ENCODE measurements at places on chromosomes 3 and 15. TPM values are rescaled to one million over a fixed set of nuclear protein-coding genes. Genes with fewer than 3 reads are reported as not detected.

Gene SLC7A14
- 6.1 TPM for total RNA-seq

Gene GPR15
- not detected for total RNA-seq

Gene FAM81A
- total RNA-seq = 2.6 TPM

Gene ACP3
- total RNA-seq = 0.63 TPM

Gene RCCD1
- total RNA-seq = 22.7 TPM

Gene EOMES
- not detected for total RNA-seq
